NCI-H1417 (cell line): ENCODE measurements at places on chromosomes 5 and 9.

DNA sequence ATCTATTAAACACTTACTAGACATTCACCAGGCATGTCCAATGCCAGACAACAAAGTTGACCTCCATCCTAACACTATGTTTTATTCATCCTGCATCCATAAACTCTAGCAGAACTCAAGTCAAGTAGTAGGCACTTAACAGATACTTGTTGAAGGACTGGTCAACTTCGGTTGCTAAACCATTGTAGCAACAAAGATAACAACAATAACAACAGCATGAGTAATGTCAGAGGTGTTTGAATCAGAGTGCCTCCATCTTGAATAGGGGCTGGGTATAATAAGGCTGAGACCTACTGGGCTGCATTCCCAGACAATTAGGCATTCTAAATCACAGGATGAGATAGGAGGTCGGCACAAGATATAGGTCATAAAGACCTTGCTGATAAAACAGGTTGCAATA is 180.5 kb upstream of the ZNF462 start:
- DNase-seq, result no peak

DNA sequence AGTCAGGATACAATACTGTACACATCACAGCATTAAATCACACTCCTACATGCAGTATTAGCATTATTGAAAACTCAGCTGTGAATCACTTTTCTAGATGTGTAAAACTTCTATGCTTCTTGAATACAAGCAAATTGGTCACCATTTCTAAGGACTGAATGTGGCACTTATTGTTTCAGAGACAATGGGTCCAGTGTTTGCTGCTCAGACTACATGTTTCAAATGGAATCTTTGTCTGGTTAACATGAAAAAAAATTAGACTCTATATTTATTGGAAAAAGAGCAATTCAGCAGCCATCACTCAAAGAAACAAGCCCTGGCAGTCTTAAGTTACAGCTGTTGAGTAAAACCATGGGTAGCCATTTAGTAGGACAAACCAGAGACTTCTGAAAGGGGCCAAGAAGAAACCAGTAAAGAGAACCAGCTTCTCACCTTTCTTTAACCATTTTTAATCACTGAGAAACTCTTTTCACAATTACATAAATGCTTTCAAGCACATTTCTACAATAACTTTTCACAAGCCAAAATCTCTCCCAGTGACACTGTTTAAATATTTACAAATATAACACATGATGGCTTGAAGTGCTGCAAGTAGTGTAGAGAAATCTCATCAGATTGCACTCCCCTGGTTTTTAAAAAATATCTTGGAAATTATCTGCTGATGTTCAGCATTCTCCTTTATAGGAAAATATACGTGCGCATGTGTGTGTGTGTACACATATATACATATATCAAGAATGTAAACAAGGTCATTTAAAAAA is 35.2 kb downstream of the OR2K2 start:
- no peak for DNase-seq

DNA sequence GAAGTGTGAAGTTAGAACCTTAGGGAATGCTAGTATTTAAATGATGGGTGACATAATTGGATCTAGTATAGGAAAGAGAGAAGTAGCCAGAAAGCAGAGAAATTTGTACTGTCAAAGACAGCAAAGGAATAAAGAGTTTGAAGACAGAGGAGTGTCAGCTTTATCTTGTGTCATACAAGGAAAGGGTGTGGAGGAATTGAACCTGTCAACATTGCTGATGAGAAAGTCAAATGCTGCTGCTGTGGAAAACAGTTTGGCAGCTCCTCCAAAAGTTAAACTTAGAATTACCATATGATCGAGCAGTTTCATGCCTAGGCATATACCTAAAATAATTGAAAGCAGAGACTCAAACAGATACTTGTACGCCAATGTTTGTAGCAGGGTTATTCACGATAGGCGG is 63.7 kb downstream of the DENND4C start:
- no peak for DNase-seq

DNA sequence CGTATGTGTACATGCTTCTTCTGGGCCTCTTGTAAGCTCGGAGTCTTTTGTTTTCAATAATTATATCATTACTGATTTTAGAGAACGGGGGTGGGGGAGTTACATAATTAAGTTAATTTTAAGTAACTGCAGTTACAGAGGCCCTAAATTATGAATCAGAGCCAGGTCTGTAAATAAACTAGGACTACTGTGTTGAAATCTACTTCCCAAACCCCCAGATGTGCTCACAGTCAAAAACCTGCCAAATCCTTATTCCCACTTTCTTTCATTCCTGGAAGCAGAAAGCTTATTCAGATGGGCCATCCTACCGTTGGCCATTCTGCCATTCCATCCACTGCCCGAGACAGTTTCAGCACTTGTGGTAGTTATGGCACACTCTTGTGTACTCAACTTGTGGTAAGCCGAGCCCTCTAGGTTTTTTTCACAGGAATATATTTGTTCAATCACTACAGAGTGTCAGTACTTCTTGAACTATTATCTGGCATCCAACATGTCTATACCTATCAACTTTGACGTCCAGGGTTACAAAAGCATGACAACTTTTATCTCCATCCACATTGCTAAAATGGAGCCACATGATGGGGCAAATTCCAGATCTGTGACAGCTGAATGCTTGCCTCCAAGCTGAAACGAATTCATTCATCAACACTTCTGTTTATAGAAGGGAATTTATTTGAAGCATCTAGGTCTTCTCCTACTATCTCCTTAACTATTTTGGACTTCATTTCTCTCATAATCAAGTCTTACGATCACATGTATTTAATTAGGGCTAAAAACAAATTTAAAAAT is 37.8 kb downstream of the GLRX start:
- no peak for DNase-seq

DNA sequence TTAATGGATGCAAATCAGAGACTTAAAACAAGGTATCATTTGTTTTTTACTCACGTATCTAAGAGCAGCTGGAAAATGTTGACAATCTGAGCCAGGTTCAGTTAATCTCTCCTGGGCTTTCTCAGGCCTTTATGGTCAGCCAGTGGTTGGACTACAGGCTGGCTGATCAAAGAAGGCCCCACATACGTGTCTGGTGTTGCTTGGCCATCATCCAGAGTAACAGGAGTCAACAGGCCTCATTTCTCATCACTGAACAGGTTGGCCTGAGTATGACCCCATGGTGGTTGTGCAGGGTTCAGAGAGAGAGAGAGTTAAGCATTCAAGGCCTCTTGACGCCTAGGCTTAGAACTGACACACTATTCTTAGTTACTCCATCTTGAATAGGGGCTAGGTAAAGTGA is 97.0 kb upstream of the VLDLR start:
- no peak for DNase-seq

DNA sequence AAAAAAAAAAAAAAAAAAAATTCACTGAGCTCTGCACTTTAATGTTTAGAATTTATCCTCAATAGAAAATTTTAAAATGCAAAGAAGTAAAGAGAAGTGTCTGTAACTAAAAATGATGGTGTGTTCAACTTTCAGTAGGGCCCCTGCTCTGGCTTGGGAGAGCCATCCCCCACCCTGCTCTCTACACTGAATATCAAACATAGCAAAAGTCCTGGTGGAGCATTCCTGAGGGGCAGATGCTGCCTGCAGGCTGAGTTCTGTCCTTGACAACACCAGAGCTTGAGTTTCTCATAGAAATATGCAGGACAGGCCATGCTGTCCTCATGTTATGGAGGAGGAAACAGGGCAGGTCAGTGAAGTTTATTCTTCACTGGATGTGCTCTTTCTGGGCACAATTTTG is 7.1 kb upstream of the SEMA4D start:
- DNase-seq, result no peak

- DNase-seq, result no peak
Measured at GRCh38 chr5:178770621-178771020, 40.2 kb upstream of the ZNF354A start.

- no peak for DNase-seq
Measured at GRCh38 chr5:1794901-1795290, 4.7 kb downstream of the MRPL36 start.

DNA sequence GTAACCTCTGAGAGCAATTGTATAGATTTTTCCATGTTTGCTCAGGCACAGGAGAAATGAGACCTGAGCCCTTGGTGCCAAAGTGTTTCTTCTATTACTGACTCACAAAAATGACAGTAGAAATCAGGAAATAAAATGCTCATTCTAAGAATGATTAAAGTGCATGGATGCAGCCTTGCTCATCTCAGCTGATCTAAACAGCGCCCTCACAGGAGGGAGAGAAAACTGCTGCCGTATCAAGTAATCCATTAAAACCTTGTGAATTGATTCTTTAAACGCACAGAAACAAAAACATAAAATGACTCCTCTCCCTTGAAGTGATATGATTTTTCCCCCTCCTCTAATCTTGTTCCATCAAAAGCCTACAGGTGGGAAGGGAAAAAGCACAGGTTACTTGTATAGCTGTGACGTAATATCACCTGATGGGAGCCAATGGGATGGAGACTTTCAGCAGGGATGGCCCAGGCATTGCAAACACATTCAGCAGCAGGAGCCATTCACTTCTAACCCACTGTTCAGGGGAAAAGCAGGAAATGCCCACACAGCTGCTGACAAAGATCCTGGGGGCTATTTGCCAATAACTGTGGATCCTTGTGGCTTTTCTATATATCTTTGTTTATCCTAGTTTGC is 76.7 kb downstream of the PLCXD3 start:
- no peak for DNase-seq

DNA sequence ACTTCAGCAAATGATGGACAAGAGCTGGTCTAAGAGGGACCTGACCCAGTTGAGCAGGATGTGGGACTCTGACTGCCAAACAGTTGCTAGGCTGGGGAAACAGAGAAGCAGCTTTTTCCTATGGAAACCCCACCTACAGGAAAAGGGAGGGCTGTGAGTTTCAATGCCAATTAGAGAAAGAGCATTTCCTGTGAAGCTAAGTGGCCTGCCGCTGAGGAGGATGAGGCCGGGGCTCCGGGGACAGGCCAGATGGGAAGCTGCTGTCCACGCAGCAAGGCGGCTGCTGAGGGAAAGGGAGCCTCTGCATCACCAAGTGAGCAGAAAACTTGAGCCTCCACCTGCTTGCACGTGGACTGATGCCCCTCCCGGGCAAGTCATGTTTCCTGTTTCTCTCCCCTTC is at the start of gene PCDH12:
TSS of gene PCDH12 (minus strand) at position 90 of the 400 bp plus-strand sequence. CDS start 351 bp downstream, outside the sequence.
- DNase-seq, result no peak

DNA sequence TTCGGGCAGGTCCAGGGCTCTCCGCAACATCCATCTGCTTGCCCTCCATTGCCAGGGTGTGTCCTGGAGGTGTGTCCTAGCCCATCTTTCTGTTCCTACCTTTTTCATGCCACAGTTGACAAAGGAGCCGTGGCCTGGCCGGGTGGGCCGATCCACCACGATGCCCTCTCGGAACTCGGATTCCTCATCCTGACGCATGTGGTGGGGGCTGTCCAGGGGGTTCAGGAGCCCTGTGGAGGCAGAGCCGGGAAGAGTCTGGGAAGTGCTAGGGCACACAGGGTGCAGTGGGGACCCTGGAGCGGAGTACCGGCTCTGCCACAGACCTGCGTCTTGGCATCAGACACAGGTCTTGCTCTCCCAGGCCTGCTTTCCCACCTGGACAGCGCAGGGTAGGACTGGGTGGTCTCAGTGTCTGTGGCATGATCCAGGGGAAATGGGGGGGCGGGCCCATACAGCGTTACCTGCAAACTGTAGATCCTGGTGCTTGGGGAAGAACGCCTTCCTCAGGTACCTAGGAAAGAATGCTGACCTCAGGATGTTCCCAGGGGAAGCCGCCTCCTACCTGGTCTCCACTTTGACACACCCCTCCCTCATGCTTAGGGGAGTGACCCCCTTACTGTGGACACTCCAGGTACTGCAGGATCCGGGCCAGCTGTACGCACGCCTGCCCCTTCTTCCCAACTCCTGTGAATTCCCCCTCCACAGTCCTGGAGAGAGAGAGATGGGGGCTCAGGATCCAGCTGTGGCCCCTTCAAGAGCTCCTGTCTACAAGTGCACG is 3.5 kb downstream of the SPOUT1 start:
- no peak for DNase-seq

DNA sequence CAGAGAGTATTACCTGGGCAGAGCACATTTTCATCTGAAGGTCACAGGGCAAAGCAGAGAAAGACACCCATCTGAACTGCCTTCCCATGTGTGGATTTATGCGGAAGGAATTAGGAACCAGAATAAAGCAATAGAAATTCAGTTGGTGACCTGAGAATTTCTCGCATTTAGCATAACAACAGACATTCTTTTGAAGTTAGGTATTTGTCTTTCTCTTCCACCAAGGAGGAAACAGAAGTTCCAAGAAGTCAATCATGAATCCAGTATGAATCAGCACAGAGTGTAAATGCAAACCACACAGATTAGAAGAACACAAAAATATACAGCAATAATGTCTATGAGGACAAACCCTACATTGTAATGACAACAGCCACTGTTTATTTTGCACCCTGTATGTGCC is 515.2 kb upstream of the BRINP1 start:
- DNase-seq, result no peak

GRCh38 chr5:131268758-131269370 is 5.0 kb downstream of the CDC42SE2 start:
- DNase-seq, result no peak

GRCh38 chr9:127580366-127580765 is 31.7 kb upstream of the STXBP1 start:
- DNase-seq, result no peak

GRCh38 chr5:72126796-72127195 is 19.5 kb downstream of the MAP1B start:
- DNase-seq, result peak; percentile 67

DNA sequence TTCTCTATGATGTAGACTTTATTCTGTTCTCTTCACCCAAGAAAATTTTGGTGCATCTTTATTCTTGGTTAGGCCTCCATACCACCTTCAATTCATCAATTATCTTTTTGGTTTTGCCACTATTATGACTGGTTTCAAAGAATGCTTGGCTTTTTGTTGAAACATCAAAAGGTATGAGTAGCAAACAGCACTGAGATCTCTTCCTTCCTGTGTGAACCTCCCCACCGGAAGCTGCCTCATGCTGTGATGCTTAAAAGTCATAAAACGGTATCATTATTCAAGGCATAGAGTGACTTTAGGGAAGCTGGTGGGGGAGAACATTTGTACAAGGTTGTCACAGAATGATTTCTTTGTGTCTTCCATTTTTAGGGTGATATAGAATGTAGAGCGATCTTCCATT is 70.6 kb downstream of the IQGAP2 start:
- DNase-seq, result no peak
